Activated naive CD8-positive, alpha-beta T cell treated with anti-CD3 and anti-CD28 coated beads for 36 hours (primary cell): ENCODE measurements at places on chromosomes 7 and 10.
A peak's percentile ranks its signal among the peaks of the same experiment; 100 is the strongest.

GRCh38 chr7:135650831-135651573 is 11.3 kb upstream of the STMP1 start:
- DNase-seq = no peak

DNA sequence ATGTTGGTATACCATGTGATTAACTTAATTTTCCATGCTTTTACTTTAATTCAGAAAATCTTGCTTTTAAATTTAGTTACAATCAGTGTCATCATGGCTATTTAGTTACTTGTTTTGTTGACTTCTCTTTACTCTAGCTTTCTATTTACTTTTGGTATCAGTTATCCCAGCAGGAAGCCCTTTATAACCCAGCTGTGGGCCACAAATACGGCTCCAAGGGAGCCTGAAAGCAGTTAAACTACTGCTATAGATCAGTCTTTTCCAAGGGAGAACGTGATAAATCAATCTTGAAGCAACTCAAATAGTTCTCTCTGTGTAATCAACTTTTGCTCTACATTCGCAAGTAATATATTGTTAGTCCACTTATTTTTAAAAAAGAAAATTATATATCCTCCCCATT is 287.4 kb downstream of the CACNA2D1 start:
- DNase-seq = no peak

- peak; percentile 34 for DNase-seq
Measured at GRCh38 chr7:101817471-101818286, at the start of gene CUX1. CUX1 (plus strand) TSS chr7:101817626; CDS start chr7:101817640, 14 bp downstream.

GRCh38 chr7:92720604-92721350 is 115.6 kb downstream of the CDK6 start:
- DNase-seq = no peak

DNA sequence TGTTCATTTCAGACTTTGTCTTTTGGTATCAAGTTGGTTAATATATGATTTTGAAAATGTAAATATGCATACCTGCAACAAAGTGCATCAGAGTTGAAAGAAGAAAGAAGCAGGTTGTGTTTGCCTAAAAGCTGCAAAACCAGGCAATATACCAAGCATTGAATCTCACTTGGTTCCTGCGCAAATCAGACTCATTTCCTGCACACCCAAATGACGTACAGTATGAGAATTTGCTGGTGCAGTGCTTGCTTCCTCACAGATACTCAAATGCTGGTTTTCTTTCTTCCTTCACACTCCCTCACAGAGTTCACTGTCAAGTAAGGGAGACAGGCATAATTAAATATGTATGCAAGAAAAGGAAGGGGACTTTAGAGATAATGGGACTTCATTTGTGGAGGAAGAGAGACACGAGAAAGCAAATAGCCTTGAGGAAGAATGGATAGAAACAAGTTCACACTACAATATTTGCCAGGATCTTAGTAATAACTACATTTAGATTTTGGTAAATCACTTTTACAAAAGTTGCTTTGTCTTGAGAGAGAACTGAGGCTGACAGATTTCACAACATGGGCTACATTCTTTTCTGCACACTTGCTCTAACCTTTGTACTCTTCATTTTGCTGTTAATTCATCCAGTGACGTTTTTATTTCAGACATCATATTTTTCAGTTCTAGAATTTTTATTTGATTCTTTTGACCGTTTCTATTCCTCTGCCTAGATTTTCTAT is 56.9 kb upstream of the AOAH start:
- DNase-seq = no peak

GRCh38 chr7:41877118-41877517 is 174.2 kb upstream of the INHBA start:
- DNase-seq = no peak

DNA sequence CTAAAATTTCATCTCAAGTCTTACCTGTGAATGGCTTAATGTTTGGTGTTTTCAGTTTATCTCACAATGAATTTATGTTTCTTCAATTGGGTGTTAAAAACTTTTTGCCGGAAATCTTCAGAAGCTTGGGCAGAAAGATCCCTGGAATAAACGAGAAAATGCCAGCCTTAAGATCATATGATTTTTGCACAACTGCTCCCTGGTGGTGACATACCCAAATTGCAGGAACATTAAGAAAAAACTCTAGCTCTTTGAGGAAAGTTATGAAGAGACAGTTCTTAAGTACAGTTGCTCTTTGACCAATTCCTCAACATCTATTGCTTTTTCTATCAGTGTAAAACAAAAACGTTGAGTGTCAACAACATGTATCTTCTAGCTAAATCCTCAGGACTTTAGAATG is 48.2 kb upstream of the CREB5 start:
- DNase-seq = no peak

- no peak for DNase-seq
Measured at GRCh38 chr10:24455447-24455846, 246.5 kb downstream of the KIAA1217 start.

DNA sequence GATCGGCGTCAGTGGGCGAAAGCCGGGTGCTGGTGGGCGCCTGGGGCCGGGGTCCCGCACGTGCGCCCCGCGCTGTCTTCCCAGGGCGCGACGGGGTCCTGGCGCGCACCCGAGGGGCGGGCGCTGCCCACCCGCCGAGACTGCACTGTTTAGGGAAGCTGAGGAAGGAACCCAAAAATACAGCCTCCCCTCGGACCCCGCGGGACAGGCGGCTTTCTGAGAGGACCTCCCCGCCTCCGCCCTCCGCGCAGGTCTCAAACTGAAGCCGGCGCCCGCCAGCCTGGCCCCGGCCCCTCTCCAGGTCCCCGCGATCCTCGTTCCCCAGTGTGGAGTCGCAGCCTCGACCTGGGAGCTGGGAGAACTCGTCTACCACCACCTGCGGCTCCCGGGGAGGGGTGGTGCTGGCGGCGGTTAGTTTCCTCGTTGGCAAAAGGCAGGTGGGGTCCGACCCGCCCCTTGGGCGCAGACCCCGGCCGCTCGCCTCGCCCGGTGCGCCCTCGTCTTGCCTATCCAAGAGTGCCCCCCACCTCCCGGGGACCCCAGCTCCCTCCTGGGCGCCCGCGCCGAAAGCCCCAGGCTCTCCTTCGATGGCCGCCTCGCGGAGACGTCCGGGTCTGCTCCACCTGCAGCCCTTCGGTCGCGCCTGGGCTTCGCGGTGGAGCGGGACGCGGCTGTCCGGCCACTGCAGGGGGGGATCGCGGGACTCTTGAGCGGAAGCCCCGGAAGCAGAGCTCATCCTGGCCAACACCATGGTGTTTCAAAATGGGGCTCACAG is 1.1 kb downstream of the EGFR start:
- DNase-seq = no peak

DNA sequence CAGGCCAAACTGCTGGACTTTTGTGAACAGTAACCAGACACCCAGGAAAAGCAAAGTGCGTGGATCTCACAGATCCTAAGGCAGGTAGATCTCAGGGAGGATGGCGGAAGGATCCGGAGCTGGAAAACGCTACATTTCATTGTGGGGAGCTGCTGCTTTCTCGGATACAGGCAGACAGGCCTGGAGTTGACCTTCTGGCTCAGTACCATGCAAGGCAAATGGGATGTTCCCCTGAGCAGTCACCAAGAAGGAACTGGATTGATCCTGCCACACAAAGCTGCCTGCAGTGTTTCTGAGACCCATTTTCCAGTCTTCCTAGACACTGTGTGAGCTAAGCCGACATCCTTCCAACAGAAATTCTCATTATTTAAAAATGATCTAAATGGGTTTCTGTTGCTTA is 65.5 kb downstream of the ZRANB1 start:
- DNase-seq = no peak

DNA sequence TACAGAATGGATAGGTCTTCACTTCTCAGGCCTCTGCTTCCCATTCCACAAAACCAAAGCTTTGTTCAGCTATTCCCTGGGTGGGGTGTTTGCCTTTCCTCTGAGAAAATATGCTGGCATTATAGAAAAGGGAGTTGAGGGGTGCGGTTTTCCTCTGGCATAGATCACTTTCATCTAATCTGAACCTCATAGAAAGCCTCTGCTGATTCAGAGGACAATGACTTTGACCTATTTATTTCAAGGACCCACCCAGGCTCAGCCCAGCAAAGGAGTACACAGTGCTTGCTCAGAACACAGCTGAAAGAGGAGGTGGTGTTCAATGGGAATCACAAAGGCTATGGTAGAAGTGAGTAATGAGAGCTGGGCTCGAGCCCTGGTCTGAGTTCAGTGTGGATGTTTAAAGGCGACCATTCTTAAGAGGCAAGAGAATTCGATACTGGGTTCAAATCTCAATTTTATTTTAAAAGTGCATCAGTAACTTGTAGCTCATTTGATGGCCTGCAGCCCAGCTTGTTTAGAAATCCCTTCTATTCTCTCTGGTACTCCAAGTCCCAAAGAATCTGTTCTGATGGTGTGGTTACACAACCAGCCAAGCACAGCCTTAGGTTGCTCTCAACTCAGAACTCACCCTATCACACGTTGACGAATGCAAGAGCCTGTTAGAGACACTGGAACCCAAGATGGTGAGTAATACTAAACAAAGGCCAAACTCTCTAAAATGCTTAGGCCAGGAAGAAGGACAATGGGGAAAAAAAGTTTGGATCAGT is 1012.8 kb downstream of the LRMDA start:
- DNase-seq = no peak

GRCh38 chr10:121526801-121527221 is 71.4 kb downstream of the FGFR2 start:
- DNase-seq = no peak

GRCh38 chr7:139855498-139856270 is 26.6 kb downstream of the TBXAS1 start:
- DNase-seq = peak; percentile 3

DNA sequence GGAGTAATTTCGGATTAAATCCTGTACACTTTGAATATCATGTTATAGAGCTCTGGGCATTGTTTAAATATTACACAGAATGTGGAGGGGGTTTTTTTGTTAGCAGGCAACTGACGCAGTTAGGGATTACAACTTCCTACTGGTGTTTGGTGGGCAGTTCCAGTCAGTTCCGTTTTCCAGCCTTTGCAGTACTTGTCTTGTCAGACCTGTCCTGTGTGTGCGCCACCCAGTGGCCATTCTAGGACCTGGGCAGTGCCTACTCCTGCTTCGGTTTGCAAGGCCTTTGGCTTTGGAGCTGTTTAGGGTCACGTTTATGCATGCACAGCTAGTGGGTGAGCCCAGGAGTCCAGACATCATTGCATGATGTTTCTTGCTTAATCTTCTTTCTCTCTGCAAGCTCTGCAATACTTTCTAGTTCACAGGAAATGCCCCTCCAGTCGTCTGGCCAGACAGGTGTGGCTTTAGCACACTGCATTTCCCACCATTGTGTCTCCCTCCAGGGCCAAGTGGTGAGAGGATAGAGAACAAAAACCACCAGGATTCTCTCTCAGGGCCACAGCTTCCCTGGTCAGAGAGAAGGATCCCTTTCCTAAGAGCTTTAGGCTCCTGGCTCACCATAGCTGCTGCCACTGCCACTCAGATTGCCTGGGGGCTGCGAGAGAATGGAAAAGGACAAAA is 96.5 kb upstream of the TARP start:
- peak; percentile 84 for DNase-seq

- no peak for DNase-seq
Measured at GRCh38 chr10:125779403-125780327, 4.0 kb upstream of the MMP21 start.

- no peak for DNase-seq
Measured at GRCh38 chr7:20030915-20031362, 186.2 kb downstream of the MACC1 start.

DNA sequence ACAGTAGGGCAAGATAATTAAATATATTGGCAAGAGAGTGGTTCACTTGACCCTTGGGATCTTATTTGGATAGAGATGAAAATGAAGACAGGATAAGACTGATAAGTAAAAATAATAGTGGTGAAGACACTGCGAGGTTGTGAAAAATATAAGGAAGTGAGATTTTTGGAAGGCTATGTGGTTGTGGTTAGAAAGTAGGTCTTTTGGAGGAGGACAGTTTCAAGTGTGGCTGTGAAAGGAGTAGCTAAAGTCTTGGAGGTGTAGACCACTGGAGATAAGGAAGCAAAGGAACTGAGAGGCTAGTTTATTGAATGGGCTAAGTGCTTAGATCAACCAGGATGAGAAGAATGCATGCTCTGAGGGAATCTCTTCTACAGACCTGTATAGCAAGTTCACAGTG is 11.2 kb downstream of the MIOS start:
- no peak for DNase-seq

GRCh38 chr10:95355301-95355700 is 64.5 kb upstream of the PDLIM1 start:
- no peak for DNase-seq

- no peak for DNase-seq
Measured at GRCh38 chr10:90245623-90246022, 544.2 kb downstream of the KIF20B start.

DNA sequence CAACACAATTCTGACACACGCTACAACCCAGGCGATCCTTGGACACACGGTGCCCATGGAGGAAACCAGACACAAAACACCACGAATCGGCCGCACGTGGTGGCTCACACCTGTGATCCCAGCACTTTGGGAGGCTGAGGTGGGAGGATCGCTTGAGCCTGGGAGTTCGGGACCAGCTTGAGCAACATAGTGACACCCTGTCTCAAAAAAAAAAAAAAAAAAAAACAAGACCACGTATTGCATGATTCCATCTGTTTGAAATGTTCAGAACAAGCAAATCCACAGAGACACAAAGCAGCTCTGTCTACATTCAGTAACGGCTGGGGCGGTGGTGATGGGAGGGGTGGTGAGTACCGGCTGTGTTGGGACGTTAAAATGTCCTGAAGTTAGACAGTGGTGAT is 25.2 kb downstream of the ADAP1 start:
- DNase-seq = no peak
